ENCODE measurements at places on chromosomes 13 and 19.

DNA sequence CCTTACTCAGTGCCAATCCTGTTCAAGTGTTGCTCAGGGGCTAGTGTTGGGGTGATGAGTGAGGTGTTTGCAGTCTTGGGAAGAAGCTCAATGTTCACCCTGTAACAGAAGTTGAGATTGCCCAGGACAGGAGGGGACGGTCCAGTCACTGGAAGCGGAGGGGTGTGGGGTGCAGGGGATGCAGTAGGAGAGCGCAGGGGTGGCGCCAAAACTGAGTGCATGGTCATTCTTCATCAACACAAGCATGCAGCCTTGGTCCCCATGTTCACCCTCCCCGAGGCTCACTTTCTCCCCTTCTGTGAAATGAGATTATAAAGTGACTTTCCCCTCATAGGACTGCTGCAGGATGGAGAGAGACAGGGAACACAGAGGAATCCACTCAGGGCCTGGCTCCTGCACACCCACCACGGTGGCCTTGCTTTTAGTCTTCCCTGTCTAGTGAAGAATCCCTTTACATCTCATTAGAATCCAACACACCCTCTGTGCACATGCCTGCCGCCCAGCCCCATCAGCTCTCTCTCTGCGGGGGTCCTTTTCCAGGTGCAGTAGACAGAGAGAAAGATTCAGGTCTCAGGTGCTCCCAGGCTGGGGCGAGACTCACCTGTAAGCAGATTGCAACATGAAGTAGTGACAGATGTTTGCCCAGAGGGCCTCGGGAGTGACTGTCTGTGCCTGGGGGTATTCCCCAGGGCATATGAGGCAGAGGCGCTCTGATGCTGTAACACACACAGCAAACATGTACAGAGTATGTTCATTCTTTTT is 93.2 kb downstream of the TSHZ3 start:
- no peak for DNase-seq

- no peak for DNase-seq
Measured at GRCh38 chr13:47146991-47147811, 250.3 kb upstream of the HTR2A start.

- no peak for DNase-seq
Measured at GRCh38 chr19:13507053-13507611, 853 bp upstream of the CACNA1A start.

DNA sequence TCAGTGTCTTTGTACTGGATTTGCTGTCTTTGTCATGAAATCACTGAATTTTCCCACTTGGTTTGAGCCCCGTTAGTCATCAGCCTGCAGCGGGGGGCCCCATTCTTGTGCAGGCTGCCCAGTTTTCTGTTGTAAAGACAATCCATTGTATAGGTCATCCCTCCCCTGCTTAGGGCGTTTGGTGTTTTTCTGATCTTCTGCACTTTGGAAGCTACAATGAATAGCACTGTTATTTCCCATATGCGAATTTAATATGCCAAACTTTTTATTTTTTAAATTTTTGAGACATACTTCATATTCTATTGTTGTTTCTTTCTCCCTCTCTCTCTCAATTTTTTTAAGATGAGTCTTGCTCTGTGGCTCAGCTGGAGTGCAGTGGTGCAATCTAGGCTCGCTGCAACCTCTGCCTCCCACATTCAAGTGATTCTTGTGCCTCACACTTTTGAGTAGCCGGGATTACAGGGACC is 9.0 kb downstream of the SLC27A1 start:
- DNase-seq: no peak

DNA sequence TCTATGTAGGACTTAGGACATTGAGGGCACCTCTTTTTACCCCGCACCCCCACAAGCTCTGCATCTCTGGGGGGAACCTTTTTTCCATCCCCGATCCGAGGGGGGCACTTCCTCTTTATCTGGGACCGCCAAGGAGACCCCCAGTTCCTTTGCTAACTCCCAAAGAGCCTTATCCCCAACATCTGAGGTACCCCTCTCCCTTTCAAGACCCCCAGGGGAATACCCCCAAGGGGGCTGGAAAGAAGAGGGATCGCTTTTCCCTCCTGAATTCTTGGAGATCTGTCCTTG is 1.1 kb downstream of the TNFSF9 start:
- no peak for DNase-seq

GRCh38 chr13:46963904-46964303 is 67.1 kb upstream of the HTR2A start:
- no peak for DNase-seq

GRCh38 chr19:2250766-2251105 is 1.6 kb downstream of the AMH start:
- DNase-seq: no peak

DNA sequence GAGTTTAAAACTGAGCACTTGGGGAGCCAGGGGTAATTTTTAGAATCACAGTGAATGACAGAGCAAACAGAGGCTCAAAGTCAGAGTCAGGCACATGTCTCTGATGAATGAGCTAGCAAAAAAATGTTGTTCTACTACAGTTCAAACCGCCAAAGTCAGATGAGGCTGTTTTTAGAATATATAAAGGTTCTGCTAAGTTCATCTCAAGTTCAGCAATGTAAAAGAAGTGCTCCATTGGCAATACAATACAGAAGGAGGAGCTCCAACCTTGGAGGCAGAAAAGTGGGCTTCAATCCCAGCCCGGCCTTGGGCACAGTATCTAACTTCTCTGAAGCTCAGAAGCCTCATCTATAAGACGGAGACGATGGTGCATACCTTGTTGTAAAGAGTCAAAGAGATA is 70.1 kb upstream of the IPO5 start:
- DNase-seq: no peak

DNA sequence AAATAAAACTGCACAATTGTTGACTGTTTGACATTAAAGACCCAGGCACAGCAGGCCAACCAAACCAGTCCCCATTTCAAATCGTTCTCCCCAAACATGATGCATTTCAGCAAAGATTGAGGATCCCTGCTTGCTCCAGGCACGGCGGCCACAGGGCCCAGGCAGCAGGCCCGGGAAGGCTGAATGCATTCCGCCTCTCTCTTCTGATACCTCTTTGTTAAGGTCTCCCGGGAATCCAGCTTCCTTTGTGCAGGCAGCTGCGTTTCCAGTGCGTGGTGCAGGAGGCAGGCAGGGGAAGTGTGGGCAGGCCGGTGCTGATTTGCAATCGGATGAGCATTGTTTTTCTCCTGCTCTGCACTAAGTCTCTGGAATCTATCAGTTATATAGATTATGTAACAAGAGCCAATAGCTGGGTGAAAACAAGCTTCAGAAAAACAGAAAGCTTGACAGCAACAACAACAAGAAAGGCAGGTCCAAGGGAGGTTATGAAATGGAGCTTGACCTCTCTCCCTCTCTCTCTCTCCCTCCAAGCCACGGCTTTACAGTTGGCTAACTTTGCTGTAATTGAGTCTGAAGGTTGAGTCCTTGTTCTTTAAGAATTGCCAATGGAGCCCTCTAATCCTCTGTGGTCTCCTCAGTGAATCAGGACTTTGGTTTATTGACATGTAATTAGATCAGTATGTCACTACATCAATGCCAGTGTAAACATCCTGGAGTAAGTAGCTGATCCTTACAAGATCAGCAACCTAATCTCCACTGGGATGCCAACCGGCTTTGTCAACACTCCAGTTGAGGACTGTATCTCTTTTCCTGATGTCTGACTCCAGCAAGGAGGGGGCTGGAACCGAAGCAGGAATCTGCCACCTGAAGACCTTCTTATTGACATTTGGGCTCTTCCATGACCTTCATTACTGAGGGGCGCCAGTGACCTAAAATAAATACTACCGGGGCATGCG is 338.0 kb downstream of the TEX29 start:
- DNase-seq: no peak

DNA sequence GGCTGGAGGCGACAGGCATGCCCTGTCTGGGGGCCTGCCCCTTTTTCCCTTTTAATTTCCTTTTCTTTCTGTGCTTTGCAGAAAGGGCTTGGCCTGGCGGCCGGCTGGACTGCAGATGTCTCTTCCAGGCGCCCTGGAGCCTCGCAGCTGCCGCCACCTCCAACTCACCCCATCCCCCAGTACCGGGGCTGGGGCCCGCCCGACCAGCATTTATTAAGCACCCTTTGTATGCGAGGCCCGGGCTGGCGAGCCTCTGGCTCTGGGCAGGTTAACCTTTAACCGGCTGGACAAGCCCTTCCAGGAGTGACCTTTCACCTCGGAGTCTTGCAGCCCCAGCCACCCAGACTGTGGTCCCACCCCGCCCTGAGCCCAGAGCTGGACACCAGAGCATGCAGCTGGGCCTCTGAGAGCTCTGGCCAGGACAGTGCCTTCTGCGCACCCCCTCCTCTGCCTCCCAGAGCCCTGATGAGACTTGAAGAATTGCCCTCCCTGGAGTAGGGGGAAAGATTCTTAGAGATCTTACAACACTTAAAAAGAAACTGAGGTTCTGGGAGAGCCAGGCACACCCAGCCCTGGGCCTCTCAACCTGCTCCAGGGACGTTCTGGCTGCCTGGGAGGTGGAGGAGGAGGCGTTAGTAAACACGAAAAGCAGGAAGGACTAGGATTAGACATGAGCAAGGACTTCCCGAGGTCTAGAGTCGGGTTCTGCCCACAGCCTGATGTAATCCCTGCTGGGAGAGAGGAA is 1.1 kb upstream of the NR2F6 start:
- DNase-seq: peak; percentile 40

DNA sequence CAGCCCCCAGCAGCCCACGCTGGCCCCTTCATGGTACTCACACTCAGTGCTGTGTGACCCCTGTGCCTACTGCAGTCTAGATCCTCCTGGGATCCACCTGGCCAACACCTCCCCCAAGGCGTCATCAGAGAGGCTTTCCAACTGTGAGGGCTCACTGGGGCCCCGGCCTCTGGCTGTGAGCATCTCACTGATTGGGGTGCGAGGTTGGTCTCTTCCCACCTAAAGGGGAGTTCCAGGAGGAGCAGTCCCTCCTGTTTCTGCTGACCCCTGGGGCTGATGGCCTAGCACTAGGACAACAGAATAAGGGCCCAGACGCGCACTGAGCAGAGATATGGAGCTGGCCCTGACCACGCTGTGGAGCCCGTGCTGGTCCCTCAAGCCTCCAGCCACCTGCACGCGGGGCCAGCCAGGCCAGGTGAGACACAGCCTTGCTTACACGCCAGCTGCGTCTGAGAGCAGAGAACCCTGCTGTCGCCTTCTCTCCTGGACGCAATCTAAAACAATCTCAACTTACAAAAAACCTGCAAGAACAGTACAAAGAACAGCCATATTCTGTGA is 32.2 kb downstream of the ELL start:
- no peak for DNase-seq

DNA sequence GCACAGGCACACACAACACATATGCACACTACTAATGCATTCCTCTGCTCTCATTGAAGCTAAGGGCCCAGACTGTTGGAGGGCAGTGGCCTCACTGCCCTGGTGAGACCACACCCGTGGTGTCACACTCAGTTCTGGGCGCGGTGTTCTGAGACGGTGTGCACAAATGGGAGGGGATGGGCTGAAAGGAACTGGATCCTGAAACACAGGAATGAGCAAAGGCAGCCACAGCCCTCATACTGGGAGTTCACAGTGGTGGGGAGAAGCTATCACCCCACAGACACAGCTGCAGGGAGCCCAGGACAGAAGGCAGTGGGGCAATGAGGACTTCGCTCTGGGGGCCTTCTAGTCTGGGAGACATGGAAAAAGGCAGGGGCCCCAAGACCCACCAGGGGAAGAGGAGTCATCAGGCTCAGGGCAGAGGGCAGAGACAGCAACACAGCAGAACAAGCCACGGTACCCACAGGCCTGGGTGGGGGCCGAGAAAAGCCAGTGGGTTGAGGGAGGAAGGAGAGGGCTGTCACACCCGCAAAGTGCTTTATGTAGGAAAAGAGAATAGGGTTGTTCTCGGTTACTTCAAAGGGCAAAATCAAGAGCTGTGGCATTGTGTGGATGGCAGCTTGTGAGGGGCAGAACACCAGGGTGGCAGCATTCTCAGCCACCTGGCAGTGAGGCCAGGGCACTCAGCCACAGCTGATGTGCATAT is 75.4 kb upstream of the GPR183 start:
- no peak for DNase-seq

DNA sequence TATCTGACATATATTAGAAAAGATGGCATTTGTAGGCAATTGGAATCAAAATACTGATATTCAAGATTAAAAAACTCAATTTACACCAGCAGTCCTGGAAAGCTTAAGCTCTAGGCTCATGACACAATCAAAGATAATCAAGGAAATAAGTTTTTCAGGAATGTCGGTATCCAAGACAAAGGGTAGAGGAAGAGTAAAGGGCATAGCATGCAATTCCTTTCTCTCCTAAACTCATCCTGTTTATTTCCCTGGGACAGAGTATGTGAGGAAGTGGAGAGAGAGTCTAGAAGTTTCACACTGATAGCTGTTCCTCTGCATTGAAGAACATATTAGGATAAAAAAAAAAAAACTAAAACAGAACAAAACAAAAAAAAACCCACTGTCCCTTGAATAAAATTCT is 2452.1 kb downstream of the PCDH9 start:
- no peak for DNase-seq

GRCh38 chr19:42233106-42233505 is 9.3 kb downstream of the GSK3A start:
- DNase-seq: no peak

DNA sequence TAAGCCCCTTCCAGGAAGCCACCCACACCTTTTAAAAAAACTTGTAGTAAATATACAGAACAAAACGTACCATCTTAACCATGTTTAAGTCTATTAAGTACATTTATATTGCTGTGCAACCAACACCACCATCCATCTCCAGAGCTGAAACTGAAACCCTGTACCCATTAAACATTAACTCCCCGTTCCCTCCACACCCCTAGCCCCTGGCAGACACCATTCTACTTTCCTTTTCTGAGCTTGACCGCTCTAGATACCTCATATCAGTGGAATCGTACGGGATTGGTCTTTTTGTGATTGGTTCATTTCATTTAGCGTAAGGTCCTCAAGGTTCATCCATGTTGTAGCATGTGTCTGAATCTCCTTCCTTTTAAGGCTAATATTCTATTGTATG is 13.0 kb upstream of the SPATA13 start:
- DNase-seq: no peak

GRCh38 chr13:26822146-26822545 is 61.6 kb upstream of the GPR12 start:
- DNase-seq: no peak

DNA sequence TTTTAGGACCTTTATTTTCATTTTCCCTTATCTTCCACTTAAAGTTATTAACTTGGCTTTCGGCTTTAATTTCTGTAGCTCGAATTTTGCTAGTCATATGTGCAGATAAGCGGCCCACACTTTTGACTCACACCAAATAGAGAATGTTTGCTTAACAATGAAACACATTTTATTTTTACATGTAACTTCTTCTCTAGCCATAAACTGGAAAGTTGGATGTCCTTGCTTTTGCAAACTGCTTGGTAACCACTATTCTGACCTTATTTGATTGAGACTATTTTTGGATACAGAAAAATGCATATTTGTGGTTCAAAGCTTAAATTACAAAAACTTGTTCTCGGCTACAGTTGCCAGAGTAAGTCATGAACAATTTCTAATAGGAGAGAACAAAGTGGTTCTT is 600.0 kb downstream of the KCTD12 start:
- DNase-seq: no peak

- DNase-seq: no peak
Measured at GRCh38 chr19:8224394-8225145, 15.4 kb downstream of the CERS4 start.

- DNase-seq: no peak
Measured at GRCh38 chr13:67139551-67139950, 90.6 kb downstream of the PCDH9 start.
